ENCODE measurements at places on chromosomes 3 and 15. TPM values are rescaled to one million over a fixed set of nuclear protein-coding genes. Genes with fewer than 3 reads are reported as not detected.

DNA sequence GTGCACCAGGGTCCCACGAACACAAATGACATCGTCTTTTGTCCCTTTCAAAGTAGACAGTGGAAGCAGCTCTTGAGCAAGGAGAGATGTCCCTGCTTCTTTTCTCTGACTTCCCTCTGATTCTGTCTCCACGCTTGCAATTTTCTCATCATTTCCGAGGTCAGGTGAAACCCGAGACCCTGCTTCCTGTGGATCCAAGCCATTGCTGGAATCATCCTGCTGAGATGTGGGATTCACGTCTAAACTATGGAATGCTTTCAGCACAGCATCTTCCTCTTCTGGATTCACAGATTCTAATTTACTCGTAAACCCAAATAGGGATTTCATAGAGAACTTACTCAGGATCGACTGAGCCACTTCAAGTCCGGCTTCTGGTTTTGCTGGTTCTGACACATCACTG lies 127.1 kb downstream of the FMN1 start:
- H3K36me3 ChIP-seq = peaks cover 15% of the 10 kb centered on the region
- H3K27ac ChIP-seq = peak overlapping the region; percentile 96
- no peak for DNase-seq
- no peaks in the 10 kb centered on the region for H3K27me3 ChIP-seq

DNA sequence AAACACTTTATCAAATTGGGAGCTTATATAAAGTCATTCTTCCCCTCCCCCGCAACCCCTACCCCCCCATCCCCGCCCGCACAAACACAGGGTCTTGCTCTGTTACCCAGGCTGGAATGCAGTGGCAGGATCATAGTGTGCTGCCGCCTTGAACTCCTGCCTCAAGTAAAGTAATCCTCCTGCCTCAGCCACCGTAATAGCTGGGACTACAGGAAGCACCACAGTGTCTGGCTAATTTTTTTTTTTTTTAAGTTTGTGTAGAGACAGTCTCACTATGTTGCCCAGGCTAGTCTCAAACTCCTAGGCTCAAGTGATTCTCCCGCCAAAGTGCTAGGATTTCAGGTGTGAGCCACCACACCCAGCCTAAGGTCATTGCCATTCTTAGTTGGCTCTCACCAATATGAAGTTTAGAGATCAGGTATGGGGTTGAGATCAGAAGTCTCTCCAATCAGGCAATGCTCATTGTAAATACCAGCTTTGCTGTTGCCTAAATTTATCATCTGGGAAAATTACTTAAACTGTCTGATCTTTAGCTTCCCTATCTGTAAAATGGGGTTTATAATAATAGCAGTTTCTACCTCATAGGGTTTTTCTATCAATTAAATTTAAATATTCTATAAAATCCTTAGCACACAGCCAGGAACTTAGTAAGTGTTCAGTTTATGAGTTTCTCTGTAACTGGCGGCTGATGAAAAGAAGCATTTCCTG lies 60.3 kb downstream of the TGFBR2 start:
- DNase-seq = no peak
- peaks cover 48% of the 10 kb centered on the region for H3K36me3 ChIP-seq
- H3K27me3 ChIP-seq = no peaks in the 10 kb centered on the region
- H3K4me3 ChIP-seq = no peak overlapping the region
- H3K4me1 ChIP-seq = peaks cover 8% of the 10 kb centered on the region

GRCh38 chr3:9266716-9267115 lies 17.3 kb upstream of the SRGAP3 start:
- peaks cover 31% of the 10 kb centered on the region for H3K27me3 ChIP-seq
- H3K36me3 ChIP-seq = no peaks in the 10 kb centered on the region
- H3K4me1 ChIP-seq = no peaks in the 10 kb centered on the region
- no peak overlapping the region for H3K4me3 ChIP-seq

The PLA2G4E gene
- 0.09 TPM for total RNA-seq
